ENCODE measurements at places on chromosomes 11 and 22.
A peak's percentile ranks its signal among the peaks of the same experiment; 100 is the strongest.

DNA sequence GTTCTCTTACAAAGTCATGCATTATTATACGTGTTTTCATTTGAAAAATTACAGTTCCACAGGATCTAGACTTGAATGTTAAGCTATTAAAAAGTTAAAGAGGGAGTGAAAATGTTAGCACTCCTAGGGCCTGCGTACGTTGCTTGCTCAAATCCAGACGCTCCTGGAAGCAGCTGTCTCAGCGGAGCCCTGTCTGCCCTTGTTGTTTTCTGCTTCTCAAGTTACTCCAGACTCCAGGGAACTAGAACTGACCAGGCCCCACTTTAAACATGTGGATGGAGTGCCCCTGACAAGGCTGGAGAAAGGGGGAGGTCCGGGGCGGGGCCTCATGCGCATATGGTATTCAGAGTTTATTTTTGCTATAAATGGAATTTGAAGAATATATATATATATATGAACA lies 9.6 kb downstream of the PARVB start:
- no peak for DNase-seq

DNA sequence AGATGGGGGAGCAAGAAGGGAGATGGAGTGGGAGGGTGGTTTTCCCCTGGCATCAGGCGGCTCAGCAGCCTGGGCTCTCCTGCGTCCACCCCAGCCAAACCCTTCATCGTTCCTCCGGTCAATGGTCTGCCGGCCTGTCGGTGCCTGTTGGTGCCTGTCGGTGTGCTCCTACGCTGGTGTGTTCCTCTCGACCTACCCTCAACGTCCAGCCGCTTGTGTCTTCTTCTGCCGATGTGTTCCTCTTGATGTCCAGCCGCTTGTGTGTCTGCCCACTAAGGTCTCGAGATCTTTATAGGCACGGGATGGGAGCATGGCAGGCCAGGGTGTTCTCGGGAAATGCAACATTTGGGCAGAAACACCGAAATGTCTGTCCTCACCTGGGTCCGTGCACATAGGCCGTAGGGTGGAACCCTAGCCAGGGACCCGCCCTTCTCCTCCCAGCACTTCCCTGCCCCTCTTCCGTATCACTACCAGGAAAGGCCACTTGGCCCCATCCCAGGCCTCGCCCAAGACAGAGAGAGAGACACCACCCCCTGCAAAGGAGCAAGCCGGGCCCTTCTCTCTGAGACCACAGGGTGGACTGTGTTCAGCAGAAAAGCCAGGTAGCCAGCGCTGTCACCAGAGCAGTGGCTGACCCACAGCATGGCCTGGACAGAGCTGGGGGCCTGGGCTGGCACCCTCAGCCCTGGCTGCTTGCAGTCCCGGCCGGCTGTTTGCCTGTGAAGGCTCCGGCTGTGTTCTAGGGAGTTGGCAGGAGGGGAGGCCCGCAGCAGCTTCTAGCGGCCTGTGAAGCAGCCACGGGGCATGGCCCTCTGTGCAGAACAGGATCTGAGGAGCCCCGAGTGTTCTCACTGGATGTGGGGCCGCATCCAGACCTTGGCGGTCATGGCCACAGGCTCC lies 61.6 kb upstream of the KCNQ1OT1 start:
- DNase-seq = no peak

DNA sequence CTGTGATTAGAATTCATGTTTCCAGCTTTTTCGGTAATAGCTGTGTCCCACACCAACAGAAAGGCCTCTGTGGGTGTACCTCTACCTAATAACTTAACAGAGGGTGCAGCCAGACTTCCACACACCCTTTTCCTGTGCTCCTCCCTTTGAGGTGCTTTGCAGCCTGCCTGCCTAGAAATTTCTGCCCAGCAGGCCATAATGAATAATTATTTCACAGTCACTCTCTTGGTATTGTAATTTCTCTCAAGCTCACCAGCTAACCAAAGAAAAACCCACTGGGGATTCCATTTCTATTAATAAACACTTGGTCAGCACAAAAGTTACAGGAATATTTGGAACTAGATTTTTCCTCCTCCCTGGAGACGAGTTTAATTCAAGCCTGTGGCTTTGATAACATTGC lies 13.3 kb downstream of the WT1 start:
- no peak for DNase-seq

DNA sequence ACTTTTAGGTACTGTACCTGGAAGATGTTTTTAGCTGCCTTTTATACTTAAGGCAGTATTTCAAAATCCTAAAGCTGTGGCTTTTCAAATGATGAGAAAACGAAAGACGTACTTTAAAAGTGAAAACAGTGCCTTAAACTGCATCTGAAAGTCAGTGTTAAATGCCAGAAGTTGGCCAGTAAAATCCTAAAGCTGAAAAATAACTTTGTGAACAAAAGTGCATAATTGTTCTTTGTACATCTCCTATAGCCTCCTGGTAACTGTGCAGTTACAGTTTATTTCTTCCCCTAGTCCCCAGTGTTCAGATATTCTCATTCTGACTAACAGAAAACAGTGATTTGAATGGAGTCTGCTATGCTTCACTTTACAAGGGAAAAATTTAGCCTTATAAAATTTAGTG lies 6.8 kb downstream of the EED start:
- no peak for DNase-seq

GRCh38 chr11:74641289-74641688 lies 48.9 kb downstream of the POLD3 start:
- peak; percentile 74 for DNase-seq

DNA sequence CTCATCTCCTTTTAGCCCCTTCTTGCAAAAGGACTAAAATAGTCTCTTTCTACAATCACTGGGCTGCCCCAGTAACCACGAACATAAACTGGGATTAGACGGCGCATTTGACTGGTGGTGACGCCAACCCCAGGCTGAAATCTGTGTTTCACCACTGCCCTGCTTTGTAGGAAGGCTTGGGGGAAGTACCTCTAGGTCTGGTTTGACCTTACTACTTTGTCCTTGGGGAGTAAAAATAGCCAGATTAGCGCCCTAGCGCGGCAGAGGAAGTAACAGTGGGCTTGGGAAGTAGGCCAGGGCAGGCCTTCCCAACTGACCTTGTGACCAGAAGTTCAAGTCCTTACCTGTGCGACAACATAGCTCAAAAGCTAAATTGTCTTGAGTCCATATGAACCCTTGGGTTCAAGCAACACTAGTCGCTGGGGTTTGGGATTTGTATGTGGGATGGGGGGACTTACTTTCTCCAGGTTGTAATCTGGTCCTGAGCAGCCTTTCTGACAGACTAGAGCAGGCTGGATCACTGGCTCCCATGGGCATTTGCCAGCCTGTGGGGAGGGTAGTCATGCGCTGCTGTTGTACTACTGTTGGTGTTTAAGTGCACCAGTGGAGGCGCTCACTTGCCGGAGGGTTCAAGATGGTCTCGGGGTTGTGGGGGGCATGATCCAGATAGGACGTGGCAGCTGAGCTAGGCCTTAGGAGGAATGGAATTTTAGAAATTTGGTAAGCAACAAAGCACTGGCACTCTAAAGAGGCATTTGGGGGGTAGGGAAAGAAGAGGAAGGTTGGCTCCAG lies 953 bp upstream of the PACS1 start:
- DNase-seq = no peak

GRCh38 chr22:45261407-45262088 lies 20.9 kb upstream of the KIAA0930 start:
- no peak for DNase-seq

DNA sequence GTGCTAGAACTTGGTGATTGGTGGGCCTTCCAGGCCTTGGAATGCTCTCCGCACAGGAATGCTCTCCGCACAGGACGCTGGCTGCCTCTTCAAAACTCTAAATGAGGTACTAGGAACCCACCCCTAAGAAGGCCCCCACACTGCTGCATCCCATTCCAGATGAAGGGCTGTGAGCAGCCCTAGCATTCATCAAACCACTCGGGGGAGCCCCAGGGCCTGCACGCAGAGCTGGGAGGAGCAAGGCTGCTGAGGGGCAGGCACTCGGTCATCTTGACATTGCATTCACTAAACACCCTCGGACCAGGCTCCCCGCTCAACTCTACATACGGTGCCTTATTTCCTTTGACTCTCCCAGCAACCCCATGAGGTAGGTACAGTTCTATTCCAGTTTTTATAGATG lies 49.2 kb upstream of the EMID1 start:
- DNase-seq = no peak

DNA sequence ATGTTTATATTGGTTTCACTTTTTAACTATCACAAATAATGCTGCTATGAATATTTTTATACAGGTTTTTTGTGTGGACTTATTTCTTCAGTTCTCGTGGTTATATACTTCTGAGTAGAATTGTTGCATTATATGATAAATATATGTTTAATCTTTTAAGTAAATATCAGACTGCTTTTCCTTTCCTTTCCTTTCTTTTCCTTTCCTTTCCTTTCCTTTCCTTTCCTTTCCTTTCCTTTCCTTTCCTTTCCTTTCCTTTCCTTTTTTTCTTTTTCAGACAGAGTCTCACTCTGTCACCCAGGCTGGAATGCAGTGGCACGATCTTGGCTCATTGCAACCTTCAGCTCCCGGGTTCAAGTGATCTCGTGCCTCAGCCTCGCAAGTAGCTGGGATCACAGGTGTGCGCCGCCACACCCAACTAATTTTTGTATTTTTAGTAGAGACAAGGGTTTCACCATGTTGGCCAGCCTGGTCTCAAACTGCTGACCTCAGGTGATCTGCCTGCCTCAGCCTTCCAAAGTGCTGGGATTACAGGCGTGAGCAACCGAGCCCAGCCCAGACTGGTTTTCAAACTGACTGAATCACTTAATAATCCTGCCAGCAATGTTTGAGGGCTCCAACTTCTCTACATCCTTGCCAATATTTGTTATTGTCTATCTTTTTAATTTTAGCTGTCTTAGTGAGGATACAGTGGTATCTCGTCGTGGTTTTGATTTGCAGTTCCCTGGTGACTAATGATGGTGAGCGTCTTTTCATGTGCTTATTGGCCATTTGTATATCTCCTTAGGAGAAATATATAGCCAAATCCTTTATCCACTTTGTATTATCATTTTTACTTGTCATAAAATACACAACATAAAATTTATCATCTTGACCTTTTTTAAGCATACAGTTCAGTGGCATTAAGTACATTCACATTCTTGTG lies 21.9 kb downstream of the HTR3B start:
- no peak for DNase-seq

- no peak for DNase-seq
Measured at GRCh38 chr22:25636323-25636722, 71.8 kb downstream of the GRK3 start.

DNA sequence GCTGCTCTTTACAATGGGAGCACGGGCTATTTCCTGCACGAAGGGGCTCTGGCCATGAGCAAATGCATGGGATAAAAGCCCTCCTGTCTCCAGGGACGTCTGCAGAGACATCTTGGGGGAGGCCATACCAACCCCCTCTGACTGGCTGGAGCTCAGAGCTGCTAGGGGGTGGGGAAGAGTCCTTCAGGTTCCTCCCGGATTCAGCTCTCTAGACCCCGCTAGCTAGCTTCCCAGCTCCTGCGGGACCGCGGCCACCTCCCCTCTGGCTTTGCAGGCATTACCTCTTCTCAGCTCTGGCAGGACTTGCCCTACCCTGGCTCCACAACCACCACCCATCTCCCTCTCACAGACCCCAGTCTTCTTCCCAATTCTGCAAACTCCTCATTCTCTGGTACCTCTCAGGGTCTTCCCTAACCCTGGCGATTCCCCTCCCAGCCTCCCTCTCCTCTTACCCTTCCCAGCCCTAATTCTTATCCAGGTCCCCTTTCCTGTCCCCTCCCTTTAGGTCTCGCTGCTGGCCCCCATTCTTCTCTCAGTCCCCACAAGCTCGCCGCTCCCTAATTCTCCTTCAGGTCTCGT lies 802 bp downstream of the SYT13 start:
- no peak for DNase-seq

DNA sequence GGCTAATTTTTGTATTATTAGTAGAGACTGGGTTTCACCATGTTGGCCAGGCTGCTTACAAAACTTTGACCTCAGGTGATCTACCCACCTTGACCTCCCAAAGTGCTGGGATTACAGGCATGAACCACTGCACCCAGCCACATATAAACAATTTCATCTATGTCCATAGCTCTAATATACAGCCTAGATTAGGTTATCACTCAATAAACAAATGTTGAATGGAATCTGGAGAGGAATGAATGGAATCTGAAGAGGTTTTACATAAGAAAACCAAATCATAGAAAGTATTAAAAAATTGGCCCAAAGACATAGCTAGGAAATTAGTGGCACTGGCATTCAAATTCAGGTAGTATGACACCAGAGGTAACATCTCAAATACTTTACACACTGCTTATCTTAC lies 1401.4 kb upstream of the TENM4 start:
- no peak for DNase-seq

GRCh38 chr11:57426439-57426928 lies 437 bp downstream of the SLC43A3 start:
- DNase-seq = no peak

DNA sequence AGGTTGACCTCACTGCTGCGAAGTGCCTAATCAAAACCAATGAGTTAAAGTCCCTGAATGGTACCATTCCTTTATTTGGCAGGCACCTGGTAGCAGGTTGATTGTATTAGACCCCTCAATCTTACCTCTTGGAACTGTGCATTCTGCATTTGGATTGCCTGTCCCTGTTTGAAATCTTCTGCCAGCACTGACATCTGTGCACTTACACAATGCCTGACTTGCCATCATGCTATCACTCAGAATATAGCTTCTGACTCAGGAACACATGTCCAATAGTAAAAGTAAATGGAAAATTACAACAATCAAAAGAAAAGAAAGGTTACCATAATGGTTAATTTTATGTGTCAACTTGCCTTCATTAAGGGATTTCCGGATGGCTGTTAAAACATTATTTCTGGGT lies 366.0 kb upstream of the PDGFD start:
- no peak for DNase-seq

DNA sequence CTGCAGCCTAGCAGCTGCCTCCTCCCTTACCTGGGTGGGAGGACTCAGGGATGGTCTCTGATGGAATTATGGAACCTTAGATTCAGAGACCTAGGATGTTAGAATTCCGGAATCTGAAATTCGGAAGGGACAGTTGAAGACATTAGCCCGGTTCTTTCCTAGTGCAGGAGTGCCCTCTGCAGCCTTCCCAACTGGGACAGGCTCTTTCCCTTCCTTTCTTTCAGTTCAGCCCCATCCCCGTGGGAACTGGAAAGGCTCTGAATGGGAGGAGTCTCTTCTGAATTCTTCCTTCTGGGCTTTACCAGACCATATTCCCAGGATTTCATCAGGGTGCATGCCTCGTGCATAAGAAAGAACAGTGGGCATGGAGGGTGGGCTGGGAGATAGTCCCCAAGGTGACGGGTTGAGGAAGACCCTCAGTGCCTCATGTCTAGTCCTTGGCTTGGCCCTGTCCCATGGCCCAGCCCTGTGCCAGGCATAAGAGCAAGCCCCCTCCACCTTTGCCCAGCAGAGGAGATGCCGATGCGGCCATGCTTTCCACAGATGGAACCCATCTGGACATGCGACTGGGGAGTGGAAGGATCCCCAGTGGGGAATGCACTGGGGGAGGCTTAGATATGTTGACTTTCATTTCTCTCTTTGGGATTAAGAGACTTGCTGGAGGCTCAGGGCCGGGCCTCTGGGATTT lies 14.4 kb downstream of the DNAJB13 start:
- DNase-seq = no peak

- DNase-seq = no peak
Measured at GRCh38 chr11:116336540-116336939, 436.2 kb downstream of the BUD13 start.

Measured in SK-N-MC (cell line).